ENCODE measurements at places on chromosomes 5 and 9.
A peak's percentile ranks its signal among the peaks of the same experiment; 100 is the strongest.

GRCh38 chr5:27325513-27325912 lies 287.1 kb upstream of the CDH9 start:
- DNase-seq, result no peak

DNA sequence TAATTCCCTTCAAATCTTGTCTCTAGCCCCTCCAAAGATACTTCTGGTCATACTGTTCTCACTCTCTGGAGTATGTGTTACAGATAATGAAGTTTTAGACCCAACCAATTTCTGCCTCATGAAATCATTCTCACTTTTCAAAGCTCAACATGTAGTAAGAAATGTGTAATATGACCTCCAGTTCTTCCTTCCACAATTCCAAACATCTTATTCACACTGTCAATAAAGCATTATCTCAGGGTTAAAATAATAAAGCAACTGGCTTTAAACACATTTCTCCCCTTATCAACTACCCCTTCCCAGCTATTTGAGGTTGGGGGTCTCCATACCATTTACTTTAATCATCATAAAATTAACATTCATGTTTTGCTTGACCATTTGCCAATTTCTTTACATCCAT lies 654.1 kb downstream of the RAB3C start:
- DNase-seq, result peak; percentile 45

GRCh38 chr5:51488803-51489642 lies 105.8 kb downstream of the ISL1 start:
- DNase-seq, result peak; percentile 53

GRCh38 chr5:67588389-67588788 lies 391.8 kb upstream of the CD180 start:
- DNase-seq, result no peak

DNA sequence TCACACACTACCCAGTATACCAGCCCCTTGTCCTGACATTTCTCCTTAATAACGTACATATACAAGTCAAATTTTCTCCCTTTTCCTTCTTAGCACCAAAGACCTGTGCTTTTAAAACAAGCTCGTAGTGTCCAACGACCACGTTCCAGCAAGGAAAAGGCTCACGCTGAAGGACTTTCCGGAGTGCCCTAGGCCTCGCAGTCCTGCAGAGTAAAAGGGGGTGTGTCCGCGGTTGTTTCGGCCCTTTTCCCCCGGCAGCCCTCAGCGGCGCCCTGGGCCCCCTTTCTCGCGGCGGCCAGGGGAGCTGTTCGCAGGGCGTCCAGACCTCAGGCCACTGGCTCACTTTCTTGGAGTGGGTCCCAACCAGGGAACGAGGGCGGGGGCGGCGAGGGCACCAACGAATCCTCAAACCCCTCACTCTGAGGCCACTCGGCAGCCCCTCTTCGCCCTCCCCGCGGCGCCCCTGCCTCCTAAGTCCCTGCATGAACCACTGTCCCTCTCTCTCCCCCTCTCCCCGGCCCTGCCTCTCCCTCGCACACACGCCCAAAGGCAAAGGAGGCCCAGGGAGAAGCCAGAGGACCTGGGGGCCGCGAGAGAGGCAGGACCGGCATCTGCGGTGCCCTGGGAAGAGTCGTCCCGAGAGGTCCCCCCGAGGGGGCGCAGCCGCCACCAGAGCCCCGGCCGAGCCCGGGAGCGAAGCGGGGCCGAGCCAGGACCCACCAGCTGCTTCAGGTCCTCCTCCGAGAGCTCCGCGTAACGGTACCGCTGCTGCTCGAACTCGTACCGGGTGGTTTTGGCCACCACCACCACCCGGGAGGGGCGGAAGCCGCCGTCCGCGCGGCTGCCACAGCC lies 720 bp downstream of the NADK2 start:
- peak; percentile 84 for DNase-seq
